ENCODE measurements at places on chromosomes 2 and 18.
A peak's percentile ranks its signal among the peaks of the same experiment; 100 is the strongest.

DNA sequence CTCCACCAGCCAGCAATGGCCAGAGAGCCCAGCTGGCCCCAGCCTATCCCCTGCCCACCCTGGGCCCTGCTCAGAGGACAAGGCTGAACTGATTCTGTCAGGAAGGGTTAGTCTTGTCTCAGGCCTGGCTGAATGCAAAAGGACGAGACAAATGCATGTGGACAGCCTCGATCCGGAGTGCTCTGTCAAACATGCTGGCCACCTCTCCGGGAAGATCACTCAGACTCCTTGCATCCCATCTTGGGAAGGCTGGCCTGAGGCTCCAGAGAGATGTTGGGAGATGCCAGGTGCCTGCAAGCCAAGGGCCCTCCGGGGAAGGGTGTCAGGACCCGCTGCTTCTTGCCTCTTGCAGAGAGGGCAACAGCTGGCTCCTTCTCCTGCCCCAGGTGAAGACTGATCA, 20.2 kb upstream of the C1QL2 start:
- no peak for DNase-seq

GRCh38 chr18:58860747-58861231, 3.9 kb upstream of the ZNF532 start:
- DNase-seq, result no peak

DNA sequence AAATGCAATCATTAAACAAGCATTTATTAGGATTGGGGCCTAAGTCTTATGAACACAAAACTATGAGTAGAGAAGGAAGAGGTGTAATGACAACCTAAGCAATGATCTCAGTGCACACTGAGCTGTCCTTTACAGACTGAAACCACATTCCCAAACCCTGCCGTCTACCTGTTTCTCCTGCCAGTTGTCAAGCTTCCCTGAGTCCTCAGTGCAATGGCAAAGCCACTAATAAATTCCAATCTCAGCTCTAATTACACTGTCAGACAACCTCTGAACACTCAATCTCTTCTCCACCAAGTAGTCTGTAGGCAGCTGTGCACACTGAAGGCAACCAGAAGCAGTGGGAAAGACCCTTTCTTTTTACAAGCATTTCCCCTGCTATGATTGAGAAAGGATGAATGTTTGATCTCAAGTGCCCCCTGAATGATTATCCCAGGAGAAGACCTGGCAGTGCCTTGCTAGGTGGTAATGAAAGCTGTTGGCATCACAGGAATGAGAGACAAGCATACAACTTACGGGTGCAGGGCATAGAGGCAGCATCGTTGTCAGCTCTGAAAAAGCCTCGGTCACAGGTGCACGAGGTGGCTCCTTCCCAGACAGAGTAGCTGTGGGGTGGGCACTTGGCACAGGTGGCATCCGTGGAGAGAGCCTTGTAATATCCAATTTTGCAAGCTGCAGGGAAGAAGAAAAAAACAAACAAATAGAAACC, 71.4 kb downstream of the EPHA4 start:
- DNase-seq, result no peak

DNA sequence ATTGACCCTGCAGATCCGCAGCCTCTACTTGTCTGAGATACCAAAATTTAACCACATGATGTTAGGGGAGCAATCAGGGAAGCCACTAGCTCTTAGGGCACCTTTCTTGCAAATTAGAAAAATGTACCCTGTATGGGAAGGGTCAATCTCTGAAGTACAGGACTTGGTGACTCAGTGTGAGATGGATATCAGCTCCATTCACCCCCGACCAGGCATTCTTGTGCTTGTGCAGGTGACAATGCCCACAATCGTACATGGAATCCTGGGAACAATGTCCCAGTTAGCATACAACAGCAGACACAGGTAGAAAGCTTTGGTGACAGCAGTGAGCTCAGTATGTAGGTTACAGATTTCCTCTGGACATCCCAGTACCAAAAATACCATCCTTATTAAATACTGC, 137.7 kb upstream of the ITGB6 start:
- DNase-seq, result no peak

GRCh38 chr2:38925982-38926381, 36.3 kb downstream of the ARHGEF33 start:
- DNase-seq, result no peak

DNA sequence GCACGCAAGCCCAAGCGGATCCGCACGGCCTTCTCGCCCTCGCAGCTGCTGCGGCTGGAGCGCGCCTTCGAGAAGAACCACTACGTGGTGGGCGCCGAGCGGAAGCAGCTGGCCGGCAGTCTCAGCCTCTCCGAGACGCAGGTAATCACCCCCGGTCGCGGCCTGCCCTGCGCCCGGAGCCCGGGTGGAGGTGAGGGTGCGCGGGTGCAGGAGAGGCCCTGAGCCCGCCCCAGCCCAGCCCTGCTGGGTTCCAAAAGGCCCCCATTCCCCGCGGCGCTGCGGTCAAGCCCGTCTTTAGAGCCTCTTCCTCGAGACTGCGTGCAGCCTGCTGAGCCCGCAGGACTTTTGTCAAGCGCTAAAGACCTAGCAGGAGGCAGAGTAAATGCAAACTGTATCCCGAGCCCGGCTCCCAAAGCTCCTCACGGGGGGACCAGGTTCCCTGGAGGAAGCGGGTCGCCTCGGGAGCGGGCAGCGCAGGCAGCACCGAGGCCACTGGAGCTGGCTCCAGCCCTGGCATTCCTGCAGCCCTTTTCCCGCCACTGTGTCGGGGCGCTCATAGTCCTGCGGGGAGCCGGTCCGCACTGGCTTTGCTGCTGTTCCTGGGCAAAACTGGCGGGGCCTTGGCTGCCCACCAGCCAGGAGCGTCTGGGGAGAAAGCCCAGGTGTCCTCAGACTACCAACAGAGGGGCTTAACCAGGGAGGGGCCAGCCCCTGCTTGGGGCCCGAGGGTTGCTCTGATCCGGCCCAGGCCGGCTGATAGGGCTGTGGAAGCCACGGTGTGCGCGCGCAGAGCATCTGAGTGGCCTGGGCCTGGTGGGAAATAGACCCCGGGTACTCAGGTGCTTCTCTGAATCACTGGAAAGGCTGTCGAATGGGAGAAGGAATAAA, 7.3 kb downstream of the EMX1 start:
- DNase-seq, result no peak

GRCh38 chr2:55771612-55772011, 78.0 kb upstream of the PNPT1 start:
- peak; percentile 32 for DNase-seq

DNA sequence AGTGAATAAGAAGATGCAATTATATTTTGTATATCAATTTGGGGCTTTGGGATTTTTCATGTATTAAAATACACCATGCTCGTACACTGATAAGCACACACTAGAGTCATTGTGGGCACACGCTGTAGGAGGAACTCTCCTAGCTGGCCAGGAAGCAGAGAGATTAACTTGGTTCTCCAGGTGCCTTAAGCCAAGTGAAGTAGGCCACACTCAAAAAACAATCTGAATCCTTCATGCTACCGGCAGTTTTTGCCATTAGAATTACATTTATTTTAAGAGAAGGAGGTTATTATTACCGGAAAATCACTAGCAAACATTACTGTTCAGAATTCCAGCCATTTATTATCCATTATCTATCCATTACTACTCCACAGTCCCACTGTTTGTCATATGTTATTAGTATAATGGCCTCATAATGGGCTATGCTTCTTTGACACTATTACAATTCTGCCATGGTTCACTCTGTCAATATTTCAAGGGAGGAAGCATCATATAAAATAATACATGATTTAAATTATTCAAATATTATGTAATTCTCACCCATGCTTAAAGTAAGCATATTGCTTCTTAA, 214.4 kb downstream of the L3MBTL4 start:
- no peak for DNase-seq

DNA sequence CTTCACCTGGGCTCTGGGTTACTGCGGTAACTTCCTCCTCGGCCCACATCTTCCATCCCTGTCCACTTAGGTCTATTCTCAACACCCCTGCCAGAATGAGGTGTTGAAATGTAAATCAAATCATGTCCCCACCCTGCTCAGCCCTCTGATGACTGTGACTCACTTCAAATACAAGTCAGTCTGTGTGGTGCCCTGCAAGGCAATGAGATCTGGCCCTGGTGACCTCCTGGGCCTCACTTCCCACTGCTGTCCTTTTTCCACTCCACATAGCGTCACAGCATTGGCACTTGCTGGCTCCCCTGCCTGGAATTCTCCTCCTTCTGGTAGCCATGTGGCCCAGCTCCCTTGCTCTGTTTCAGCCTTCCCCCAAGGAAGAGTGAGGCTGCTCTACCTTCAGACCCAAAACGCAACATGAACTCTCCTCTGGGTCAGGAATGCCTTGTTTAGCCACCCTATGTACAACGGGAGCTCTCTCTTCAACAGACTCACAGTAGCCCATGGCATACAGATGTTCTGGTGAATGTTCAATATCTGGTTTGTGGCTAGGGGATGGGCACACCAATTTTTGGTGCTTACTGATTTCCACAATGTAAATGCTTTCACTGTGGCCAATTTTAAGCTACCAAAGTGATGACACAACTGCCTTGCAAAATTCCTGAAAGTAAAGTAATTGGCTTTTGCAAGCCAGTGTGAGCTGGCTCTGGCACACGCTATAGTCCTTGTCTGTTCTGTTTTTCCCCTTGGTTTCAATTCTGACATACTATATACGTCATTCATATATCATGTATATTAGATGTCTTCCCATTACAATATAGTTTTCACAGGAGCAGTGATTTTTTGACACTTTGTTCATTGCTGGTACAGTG, 550.3 kb upstream of the HS6ST1 start:
- no peak for DNase-seq

DNA sequence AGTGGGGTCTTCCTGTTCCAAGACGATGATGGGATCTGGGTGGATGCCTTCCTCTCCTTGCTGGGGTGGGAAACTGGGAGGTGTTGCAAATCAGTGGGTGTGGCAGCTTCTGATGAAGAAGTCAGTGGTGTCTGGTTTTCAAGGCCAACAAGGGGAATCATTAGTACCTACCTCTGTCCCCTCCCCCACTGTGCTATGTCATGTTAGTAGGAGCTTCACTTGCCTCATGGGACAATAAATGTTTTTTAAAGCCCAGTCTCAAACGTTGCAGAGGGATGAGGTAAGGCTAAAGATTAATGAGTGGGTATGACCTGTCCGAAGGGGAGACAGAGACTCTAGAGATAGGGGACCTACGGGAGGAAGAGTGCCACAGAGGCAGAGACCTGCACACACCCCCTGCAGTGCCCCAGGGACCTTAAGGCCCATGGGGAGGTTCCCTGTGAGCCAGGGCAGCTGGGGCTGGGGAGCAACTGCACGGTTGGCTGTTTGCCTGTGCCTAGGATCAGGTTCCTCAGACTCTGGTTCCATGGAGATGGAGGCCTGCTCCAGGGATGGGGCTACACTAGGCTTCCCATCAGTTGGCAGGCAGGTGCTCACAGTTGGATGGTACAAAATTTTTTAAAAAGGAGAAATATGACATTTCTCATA, 37.8 kb upstream of the SLC1A4 start:
- DNase-seq, result no peak

DNA sequence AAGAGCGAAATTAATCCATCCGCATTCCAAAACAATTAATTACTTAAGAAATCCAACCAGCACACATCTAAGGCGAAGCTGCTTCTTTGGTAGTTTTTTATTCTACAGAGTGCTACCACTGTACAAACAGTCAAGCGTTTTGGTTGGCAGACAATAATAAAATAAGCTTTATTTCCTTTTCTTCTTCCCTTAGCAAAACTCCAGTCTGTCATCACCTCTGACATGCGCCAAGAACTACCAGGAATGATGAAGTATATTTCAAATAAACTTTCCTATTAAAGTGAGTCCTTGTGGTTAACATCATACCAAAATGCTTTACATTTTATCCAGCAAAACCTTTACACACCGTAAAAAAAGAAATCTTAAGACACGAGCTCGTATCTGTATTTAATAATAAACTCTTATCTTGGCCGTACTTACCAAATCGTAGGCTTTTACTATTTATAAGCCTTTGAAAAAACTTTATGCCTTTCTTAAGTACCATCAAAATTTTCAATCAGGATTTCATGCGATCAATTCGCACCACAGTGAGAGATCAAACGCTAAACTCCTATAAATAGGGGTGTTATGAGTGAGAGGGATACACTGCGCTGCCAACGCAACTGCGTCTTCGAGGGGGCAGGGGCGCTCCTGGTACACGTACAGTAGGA, 1.3 kb downstream of the ATL2 start:
- DNase-seq, result no peak

GRCh38 chr18:43238429-43238828, 38.9 kb downstream of the SYT4 start:
- no peak for DNase-seq

DNA sequence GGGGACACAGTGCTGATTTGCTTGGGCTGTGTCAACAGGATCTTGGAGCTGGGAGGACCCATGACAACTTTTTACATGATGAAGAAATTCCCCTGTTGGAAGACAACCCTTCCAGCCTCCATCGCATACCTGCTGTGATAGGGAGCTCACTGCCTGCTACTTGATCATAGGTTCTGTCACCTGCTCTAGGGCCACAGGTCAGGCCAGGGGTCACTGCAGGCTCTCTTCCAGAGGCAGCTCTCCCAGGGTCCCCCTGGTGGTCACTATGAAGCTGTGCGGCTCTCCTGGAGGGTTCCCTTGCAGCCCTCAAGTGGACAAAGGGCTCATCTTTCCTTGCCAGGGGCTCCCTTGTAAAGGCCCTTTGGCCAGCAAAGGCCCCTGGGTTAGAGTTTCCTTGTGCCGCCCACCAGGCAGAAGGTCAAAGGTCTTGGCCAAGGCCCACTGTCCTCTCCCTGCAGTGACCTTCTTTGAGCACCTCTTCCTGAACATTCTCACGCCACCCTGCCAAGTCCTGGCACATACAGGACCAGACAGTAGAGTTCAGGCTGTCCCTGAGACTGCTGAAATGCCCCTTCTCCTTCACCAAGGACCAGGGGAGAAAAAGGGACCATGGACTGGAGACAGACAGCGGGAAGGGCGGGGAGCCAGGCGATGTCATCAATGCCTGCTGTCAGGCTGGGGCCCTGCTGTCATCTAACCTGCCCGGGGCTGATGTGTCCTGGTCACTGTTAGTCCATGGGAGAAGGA, 345.1 kb downstream of the DYSF start:
- no peak for DNase-seq

DNA sequence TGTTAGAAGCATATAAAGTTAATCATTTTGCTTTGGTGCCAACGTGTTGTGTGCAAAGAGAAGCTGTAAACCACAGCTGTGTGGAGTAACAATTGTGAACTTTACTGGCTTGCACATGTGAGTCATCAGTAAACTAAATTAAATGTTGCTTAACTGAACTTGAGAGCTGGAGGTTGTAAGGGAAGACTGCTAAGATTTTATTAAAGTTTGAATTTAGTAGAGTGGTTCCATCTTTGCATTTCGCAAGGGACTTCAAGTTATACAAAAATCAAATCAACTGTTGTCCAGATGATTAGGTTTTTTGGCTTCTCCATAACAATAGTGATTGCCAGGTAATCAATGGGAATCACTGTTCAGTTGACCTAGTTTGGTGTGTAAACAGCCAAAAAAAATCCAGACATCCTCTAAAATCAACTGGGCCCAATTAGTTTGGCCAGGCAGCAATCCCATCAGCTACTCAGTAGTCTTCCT, 247.4 kb downstream of the MYO3B start:
- no peak for DNase-seq

- no peak for DNase-seq
These were observed 996 bp downstream of the PTCD3 start for GRCh38 chr2:86107031-86107430.

- no peak for DNase-seq
These were observed 90.7 kb upstream of the KLHL29 start for GRCh38 chr2:23294238-23294637.
